Adrenal gland (tissue), 19 donors: ENCODE measurements at places on chromosomes 5 and 9.

DNA sequence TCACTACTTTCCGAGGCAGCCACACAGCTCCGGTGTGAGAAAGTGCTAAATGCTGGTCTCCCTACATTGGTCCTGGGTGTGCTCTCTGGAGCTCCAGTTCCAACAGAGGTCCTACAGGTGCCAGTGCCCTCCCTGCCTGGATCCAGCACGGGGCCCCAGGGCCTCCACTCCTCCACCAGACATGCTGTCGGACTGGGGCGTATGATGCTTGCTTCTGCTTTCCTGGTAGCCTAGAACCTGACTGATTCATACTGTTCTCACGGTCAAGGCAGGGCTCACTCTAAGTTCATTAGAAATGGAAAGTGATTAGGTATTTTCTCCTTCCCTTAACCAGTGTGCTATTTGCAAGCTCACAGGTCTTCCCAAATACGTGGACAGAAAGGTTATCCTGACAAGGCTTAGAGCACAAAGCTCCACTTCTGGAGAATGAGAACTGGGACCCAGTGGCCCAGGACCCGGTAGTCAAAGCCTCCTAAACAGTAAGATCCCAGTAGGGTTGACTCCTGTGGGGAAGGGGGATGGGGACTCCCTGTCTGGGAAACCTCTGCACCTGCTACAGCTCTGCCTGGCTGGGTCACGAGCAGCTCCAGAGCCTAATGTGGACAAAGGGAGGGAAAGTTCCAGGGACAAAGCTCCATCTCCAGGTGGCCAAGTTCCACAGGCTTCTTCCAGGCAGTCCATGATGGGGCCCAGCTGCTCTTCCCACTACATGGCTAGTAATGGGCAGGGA, 98.1 kb downstream of the PAX5 start:
- no peaks in the 10 kb centered on the region for H3K36me3 ChIP-seq
- H3K27ac ChIP-seq = no peak overlapping the region
- peaks cover 4% of the 10 kb centered on the region for H3K27me3 ChIP-seq
- H3K4me1 ChIP-seq = no peaks in the 10 kb centered on the region
- no peak for DNase-seq
- H3K4me3 ChIP-seq = no peak overlapping the region

GRCh38 chr5:97297063-97297703, 114.1 kb upstream of the RIOK2 start:
- no peaks in the 10 kb centered on the region for H3K27me3 ChIP-seq
- H3K36me3 ChIP-seq = no peaks in the 10 kb centered on the region
- no peak overlapping the region for H3K27ac ChIP-seq
- no peak overlapping the region for H3K4me3 ChIP-seq

DNA sequence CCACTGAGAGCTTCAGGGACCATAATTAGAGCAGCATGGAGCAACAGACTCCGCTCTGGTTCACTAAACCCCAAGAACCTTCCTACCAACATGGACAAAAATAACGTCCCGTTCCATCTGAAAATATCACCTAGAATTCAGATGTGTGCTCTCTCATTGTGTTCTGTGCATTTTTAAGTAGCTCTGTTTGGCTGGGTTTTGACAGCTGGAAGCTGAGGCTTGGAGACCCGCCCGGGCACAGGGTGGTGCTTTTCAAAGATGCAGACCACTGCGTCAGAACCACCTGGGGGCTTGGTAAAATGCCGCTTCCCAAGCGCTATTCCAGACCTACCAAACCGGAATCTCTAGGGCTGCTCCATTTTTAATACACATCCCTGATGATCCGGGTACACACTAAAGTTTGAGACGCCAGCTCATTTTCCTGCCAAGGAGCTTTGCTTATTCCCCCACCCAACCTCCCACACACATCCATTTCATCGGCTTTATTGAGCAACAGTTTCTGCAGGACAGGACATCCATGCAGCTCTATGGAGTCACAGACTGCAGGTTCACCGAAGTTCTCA, 104.8 kb downstream of the GABBR2 start:
- no peaks in the 10 kb centered on the region for H3K36me3 ChIP-seq
- H3K4me1 ChIP-seq = no peaks in the 10 kb centered on the region
- no peak for DNase-seq
- H3K27ac ChIP-seq = no peak overlapping the region
- H3K27me3 ChIP-seq = no peaks in the 10 kb centered on the region
- H3K4me3 ChIP-seq = no peak overlapping the region

- H3K4me3 ChIP-seq = no peak overlapping the region
- no peak for DNase-seq
- H3K4me1 ChIP-seq = no peaks in the 10 kb centered on the region
These were observed 66.6 kb downstream of the NTRK2 start for GRCh38 chr9:84736081-84736480.

- H3K4me3 ChIP-seq = no peak overlapping the region
- H3K27me3 ChIP-seq = no peaks in the 10 kb centered on the region
- H3K4me1 ChIP-seq = no peaks in the 10 kb centered on the region
- H3K27ac ChIP-seq = no peak overlapping the region
- no peaks in the 10 kb centered on the region for H3K36me3 ChIP-seq
These were observed 22.7 kb downstream of the DPYSL3 start for GRCh38 chr5:147487031-147487750.

- no peaks in the 10 kb centered on the region for H3K36me3 ChIP-seq
- no peak overlapping the region for H3K4me3 ChIP-seq
- DNase-seq = no peak
- no peaks in the 10 kb centered on the region for H3K27me3 ChIP-seq
These were observed 72.1 kb upstream of the ZNF618 start for GRCh38 chr9:113803811-113804589.

DNA sequence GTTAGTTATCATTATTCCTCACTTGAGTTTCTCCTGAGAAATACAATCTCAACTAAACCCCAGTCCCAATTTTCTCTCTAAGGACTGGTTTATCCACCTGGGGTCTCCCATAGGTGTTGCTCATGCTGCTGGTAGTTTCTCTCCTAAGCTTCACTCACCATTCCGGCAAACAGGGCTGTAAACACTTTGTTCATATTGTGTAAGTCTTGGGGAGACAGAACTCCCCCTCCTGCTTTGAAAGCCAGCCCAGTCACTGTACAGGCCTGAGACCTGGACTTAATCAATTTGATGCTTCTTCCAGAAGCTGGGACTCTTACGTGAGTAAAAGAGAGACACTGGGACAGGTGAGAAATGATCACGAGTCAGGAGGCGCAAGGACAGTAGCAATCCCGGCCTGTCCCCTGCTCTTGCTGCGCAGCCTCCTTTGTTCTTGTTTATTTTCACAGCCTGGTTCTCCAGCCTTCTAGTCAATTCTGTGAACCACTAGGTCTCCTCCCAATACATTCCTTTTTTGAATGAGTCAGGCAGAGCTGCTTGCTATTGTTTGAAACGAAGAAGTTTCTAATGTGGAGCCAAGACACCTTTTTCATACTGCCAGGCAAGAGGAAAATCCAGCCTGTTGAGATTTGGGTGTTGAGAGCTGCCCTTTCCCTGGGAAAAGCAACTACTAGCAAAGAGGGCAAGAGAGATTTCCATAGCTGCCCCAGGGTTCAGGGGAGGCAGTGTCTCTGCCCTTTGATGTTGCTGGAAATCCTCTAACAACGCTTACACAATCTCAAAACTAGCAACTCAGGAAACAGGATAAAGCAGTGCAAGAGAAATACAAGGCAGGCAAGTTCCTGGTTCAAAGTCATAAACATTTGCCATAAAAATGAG, 9.2 kb upstream of the SHROOM1 start:
- no peak for DNase-seq
- no peaks in the 10 kb centered on the region for H3K27me3 ChIP-seq
- H3K36me3 ChIP-seq = no peaks in the 10 kb centered on the region

DNA sequence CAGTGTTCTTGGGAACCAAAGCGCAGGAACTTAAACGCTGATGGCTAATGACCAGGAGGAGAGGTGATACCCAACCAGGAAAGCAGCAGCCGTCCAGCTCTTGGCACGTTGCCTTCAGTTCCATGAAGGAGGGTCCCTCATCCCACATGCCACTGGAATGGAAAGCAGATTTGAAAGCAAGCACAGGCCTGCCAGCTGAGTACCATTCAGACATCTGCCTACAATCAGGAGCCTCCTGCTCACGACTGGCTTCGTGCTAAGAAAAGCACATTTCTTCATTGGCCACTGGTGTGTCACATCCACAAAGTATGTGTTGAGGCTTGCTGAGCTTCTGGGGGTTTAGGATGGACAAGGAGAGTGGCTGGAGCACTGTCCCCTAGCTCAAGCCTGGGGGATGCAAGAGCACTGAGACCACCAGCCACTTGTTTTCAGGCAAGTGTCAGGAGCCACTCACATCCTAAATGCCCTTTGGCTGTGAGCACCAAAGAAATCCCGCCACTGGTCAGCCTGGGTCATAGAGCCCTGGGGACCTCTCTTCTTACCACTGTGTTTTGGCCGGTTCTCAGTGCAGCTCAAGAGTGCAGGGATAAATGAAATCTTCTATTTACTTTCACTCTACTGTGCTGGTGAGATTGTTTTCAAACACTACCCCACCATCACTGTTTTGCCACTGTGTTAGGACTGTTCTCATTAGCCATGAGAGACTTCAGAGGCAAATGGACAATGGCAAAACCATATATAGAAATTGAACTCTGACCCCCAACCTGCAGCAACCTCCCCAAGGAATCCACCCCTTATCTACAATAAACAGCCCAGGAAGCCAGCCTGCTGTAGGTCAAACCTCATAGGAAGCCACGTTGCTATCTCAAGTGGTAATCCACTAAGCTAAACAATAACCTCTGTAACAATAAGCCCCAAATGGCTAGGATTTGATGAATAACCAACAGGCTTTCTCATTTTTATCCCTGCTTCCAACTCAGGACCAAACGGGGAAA, 58.3 kb downstream of the MTX3 start:
- no peak for DNase-seq
- peaks cover 9% of the 10 kb centered on the region for H3K4me1 ChIP-seq
- no peak overlapping the region for H3K27ac ChIP-seq
- no peaks in the 10 kb centered on the region for H3K36me3 ChIP-seq

DNA sequence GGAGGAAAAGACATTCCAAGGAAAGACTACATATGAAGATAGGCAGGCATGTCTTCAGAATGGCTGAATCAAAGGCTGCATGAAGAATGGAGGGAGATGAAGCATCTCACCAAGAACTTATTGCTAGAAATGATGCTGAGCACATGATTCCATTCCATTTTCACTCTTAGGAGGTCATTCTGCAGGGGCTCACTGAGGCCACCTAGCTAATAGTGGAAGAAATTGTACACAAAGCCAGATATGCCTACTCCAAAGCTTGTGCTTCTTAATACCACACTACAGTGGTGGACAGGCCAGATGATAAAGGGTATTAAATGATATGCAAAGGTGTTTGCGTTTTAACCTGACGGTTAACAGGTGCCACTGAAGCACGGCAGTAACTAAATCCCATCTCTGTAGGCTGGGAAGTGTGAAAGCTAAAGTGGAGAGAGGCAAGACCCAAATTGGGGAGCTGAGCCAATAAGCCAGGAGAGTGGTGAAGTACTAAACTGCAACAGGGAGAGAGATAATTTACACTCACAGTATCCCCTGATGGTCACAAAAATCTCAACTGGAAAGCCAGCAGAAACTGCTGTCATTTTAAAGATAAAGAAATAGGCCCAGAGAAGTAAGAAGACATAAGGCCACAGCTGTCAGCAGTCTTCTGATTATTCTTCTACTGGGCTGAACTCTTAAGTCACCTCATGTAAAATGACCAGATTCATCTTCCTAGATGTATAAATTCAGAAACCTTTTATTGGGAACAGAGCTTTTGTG, 14.6 kb downstream of the NDUFA8 start:
- H3K36me3 ChIP-seq = no peaks in the 10 kb centered on the region
- no peaks in the 10 kb centered on the region for H3K4me1 ChIP-seq
- H3K27ac ChIP-seq = no peak overlapping the region
- H3K4me3 ChIP-seq = no peak overlapping the region
- H3K27me3 ChIP-seq = no peaks in the 10 kb centered on the region
- no peak for DNase-seq

- peaks cover 8% of the 10 kb centered on the region for H3K4me1 ChIP-seq
- DNase-seq = no peak
- H3K4me3 ChIP-seq = no peak overlapping the region
These were observed 76.1 kb downstream of the ARRDC3 start for GRCh38 chr5:91307048-91307447.

DNA sequence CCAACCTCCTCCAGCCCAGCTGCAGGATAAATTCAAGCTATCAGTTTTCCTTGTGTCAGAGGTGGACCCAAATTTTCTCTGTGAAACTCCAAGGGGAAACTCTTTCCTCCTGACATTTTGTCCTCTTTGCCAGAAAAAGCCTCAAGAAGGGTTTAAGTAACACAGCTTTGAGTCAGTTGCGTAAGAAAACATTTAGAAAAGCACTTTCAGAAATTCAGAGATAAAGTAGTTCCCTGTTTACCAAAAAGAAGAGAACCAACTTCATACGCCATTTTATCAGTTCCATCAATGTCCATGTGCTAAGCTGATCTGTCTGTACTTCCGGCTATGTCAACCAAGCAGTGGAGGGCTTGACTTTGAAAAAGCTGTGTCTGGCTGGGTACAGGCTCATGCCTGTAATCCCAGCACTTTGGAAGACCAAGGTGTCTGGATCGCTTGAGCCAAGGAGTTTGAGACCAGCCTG, 19.9 kb upstream of the SUSD1 start:
- peak overlapping the region; percentile 32 for H3K27ac ChIP-seq
- H3K4me1 ChIP-seq = peaks cover 5% of the 10 kb centered on the region
- no peak for DNase-seq
- H3K4me3 ChIP-seq = no peak overlapping the region
- H3K36me3 ChIP-seq = no peaks in the 10 kb centered on the region

DNA sequence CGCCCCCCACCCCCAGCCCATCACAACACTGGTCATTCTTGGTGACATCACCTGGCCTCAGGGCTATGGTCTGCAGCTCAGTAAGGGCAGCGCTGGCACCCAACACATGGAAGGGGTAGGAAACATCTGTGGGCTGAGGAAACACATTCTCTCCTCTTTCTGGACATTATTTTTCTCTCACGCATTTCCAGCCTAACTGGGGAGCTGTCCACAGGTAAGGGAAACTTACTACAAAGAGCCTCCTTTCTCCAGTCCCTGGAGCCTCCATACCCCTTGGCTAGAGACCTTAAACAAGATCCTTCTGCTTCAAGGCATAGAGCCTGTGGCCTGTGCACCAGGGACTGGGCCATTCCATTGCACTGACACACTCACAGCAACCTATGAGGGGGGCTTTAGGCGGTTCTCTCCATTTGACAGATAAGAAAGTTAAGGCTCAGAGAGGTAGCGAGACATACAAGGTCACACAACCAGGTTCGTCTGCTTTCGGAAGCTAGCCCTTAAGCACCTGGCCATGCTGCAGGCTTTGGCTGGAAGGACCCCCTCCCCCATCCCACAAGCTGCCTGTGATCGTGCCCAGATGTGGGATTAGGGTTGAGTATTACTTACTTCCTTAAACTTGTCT, 40.7 kb downstream of the CXXC5 start:
- no peak for DNase-seq
- H3K27me3 ChIP-seq = no peaks in the 10 kb centered on the region
- H3K27ac ChIP-seq = peak overlapping the region; percentile 18
- peaks cover 10% of the 10 kb centered on the region for H3K4me1 ChIP-seq
